T-helper 17 cell (primary cell): ENCODE measurements at places on chromosomes 13 and 19.

DNA sequence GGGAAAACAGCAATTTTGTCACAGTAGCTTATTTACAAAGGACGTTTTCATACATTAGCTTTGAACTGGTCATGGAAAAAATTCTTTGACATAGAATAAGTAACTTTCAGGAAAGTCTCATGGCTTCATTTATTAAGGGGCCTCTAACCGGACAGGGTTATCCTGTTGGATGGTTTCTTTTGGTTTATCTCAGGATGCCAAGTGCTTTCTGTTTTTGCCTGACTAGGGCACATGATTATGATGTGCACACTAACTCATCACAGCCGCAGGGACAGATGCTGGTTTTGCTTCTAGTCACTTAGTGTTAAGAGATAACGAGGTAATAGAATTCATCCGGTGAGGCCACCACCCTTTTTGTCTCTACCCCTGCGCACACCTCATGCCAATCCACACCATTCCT, 53.0 kb downstream of the TGDS start:
- no peak for DNase-seq

- no peak for DNase-seq
These were observed 7.2 kb downstream of the GFY start for GRCh38 chr19:49432141-49433073.

- no peak for DNase-seq
These were observed 3.4 kb downstream of the EVI5L start for GRCh38 chr19:7833225-7834099.

GRCh38 chr19:57708641-57709361, at the start of gene ZNF154:
TSS of gene ZNF154 (minus strand) at chr19:57709204. CDS start at chr19:57708971, 233 bp downstream.
- DNase-seq, result peak; percentile 22

- no peak for DNase-seq
These were observed 2.4 kb downstream of the RAB3D start for GRCh38 chr19:11337080-11337479.

DNA sequence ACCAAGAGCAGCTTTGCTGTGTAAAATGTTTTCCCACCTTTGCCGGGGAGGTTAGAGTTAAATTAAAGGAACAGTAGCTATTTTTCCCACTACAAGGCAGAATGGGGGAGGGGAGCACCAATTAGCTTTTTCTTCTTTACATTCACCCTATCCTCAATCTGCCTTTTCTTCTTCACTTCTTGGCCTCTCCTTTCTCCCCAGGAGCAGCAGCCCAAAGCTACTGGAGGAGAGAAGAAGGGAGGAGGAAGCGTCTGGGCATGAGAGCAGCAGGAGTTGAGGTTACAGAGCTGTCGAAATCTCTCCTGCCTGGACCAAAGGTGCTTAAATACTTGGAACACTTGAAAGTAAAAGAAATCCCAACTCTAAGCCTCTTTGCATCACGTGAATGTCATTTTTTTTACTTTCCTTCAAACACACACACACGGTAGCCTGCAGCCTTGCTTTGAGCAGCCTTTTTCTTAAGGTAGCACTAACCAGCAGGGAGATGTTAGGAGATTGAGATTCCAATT, 39.0 kb upstream of the WASF3 start:
- DNase-seq, result no peak

GRCh38 chr13:112532837-112533745, 54.9 kb downstream of the TUBGCP3 start:
- DNase-seq, result no peak

GRCh38 chr19:3366753-3367627, 607 bp downstream of the NFIC start:
- DNase-seq, result no peak

- no peak for DNase-seq
These were observed 88.1 kb downstream of the TSHZ3 start for GRCh38 chr19:31261019-31261602.

DNA sequence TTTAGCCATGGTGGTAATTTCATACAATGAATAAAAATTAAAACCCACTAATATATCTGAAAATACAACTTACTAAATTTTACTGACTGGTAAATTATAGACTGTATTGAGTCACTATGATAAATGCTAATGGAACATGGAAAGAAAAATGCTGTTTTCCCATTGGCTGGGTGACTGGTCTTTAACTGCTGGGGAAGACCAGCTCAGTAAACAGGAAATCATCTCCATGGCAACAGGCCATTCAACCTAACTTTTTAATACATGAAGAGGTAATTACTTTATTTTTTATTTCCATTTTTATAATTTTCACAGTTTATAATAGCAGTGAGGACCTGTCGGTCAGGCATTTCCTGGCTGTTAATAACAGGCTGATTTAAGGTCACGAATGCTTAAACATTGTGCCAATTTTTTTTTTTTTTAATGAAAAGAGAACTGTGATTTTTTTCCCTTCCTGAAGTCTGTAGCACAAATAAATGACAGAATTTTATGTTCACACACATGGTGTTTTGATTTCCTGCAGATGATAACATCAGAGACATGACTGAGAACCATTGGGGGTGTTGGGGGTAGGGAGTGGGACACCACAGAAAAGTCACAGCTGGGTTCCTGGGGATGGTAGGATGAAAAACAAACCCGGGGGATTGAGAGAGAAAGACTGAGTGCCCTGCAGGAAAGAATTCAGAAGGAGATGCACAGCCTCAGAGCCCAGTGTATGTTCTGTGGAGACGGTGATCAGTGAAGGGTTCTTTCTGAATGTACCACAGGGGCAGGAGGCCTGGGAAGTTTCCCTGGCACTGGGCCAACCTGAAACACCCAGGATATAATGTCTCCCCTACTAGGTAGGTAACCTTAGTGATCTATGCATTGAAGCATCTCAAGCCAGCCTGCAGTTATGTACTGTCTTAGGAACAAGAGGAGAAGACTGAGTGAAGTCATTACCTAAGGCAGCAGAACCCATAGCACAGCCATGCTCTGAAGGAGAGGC, 297.1 kb downstream of the COG6 start:
- no peak for DNase-seq

- no peak for DNase-seq
These were observed 311.6 kb downstream of the ENOX1 start for GRCh38 chr13:43475140-43475539.

DNA sequence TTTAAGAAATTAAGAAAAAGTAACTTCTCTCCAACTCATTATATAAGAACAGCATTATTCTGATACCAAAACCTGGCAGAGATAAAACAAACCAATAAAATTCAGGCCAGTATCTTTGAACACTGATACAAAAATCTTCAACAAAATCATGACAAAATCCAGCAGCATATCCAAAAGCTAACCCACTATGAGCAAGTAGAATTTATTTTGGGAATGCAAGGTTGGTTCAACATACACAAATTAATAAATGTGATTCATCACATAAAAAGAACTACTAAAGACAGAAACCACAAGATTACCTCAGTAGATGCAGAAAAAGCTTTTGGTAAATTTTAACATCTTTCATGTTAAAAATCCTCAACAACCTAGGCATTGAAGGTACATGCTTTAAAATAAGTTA, 12.3 kb downstream of the ZNF91 start:
- DNase-seq, result no peak

DNA sequence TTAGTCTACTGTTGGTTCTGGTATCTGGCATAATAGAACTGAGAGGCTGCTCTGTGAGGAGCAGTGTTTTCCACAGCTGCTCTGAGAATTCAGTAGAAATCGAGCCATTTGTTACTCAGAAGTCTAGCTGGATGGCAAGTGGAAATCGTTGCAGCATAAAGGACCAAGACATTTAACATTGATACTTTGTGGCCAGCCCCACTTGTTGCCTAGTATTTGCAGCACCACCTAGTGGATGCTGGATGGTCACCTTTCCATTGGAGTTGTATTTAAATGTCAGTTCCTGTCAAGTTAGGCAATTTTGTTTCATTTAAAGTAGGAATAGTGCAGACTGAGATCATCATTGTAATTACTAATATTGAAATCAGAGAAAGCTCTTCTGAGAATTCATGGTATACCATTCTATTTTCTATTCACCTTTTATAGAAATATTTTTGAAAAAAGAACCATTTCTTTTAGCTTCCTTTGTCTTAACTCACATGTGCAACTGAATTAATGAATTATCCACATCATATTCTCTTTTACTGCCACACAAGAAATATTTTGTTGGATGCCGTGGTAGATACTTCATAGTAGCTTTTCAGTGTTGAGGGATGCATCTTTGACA, 64.6 kb downstream of the PDS5B start:
- DNase-seq, result peak; percentile 16

DNA sequence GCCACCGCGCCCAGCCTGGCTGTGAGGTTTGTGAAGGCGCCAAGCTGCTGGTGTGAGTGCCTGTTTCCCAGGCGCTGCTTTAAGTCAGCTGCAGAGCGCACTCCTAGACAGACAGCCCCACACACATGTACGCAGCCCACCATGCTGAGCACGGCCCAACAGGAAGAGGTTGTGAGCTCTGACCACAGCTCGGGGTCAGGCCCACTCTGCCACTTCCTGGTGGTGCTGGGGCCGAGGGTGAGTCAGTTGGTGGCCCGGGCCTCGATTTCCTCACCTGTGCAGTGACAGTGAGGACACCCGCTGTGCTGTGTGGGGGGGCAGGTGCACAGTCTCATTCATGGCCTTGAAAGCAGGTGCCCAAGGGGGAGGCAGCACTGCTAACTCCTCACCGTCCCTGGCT, 106.7 kb downstream of the KDM4B start:
- DNase-seq, result no peak

- DNase-seq, result no peak
These were observed 9.2 kb upstream of the ZSCAN22 start for GRCh38 chr19:58317476-58318072.
